Uterus (tissue), 4 donors: ENCODE measurements at places on chromosomes 4 and X. TPM values are rescaled to one million over a fixed set of nuclear protein-coding genes. Genes with fewer than 3 reads are reported as not detected.

- DNase-seq: no peak
Measured at GRCh38 chr4:161314371-161314770, 849.4 kb downstream of the FSTL5 start.

JADE3 gene
- total RNA-seq: 6.9 TPM

GRCh38 chr4:8707045-8707781, 114.6 kb downstream of the CPZ start:
- DNase-seq: peak; percentile 10

- no peak for DNase-seq
Measured at GRCh38 chr4:52595001-52595400, 64.1 kb downstream of the USP46 start.

DNA sequence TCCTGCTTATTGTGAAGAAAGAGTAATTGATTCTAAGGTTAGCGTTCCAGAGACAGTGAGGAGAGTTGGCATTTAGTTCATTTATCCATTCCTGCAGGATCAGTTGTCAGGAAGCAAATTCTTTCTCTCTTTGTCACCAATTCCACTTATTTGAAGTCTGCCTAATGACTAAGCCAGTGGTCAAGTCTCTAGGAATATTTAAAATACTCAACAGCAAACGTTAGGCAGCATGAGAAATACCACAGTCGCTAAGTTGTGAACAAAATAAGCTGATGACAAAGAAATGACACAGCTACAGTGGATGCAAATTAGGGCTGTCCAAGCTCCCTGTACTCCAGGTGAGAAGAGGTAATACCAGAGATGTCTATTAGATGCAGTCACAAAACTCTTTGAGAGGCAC, 6.6 kb upstream of the MAGEB17 start:
- no peak for DNase-seq

- no peak for DNase-seq
Measured at GRCh38 chr4:38804654-38805295, at the start of gene TLR1. Gene TLR1 (minus strand): TSS chr4:38804791. CDS start chr4:38798831, 5,960 bp downstream.

PJA1 gene
- total RNA-seq: 9.7 TPM

SFRP2 gene
- 0.26 TPM for total RNA-seq

ARHGEF38 gene
- not detected for total RNA-seq

- no peak for DNase-seq
Measured at GRCh38 chr4:24476282-24476681, 108.1 kb downstream of the DHX15 start.

ATP1B4 gene
- total RNA-seq: not detected

FNIP2 gene
- total RNA-seq: 61.9 TPM

HSFX1 gene
- total RNA-seq: 2.4 TPM

USP17L10 gene
- not detected for total RNA-seq

- DNase-seq: no peak
Measured at GRCh38 chr4:14539246-14539645, 463.0 kb upstream of the CPEB2 start.

- DNase-seq: no peak
Measured at GRCh38 chr4:15738877-15739276, 36.0 kb downstream of the BST1 start.

DNA sequence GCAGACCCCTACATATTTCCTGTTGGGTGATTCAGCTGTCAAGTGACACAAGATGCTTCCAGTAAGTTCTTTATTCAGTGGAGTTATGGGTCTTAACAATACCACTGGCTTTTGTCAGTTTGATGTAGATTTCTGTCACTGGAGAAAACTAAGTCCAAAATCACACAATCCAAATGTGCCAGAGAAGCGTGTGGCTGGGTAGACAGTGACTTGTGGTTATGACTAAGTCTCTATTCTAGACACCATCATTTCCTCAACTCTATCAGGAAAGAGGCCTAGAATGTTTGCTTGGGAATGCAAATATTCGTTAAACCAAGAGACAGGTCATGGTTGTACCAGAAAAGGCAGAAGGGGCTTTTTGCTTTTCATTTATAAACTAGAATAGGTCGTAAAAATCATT, 54.4 kb upstream of the HS3ST1 start:
- no peak for DNase-seq

- no peak for DNase-seq
Measured at GRCh38 chrX:72492499-72492898, 80.1 kb downstream of the HDAC8 start.

DNA sequence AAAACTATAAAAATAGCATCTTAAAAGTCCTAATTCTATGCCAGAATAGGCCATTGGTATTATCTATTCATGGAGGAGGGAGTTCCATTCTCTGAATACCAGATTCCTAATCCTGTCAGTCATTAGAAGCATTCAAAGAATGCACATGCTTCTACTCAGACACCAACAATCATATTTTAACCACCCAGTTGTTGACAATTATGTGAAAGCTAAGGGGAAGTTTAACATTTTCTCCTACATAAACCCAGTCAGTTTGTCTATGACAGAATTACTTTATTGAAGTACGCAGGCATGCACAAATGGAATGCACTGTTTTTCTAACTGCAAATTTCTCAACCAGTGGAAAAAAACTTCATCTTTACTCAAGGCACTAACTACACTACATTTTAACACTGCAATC, 69.6 kb upstream of the MTNR1A start:
- DNase-seq: no peak

DNA sequence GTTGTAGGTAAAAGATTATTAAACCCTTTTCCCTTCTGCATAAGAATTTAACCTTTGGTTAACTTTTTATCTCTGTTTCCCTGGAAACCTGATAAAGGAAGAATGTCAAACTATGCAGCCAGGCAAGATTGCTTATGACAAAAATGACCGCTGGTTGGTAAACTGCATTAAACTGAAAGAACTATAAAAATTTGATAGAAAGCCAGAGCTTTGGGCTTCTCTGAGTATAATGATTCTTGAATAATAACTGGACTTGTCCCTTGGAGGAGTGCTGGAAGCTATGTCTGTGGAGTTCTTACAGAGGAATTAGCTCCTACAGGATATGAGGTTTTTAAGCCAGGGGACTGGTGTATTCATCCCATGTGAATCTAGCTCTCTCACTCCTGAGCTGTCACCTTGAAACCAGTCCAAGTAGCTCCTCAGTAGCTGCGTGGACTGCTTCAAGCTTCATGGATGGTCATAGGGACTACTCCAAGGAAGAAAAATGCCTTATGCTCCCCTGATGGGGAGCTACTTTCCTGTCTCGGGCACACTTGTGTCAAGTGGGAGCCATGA, 52.0 kb downstream of the RASL11B start:
- DNase-seq: no peak

NLGN3 gene
- total RNA-seq: 5.1 TPM

- no peak for DNase-seq
Measured at GRCh38 chr4:104015680-104016079, 295.9 kb upstream of the TACR3 start.

SPANXA1 gene
- not detected for total RNA-seq

- DNase-seq: no peak
Measured at GRCh38 chrX:43976205-43976604, 3.0 kb upstream of the NDP start.

CCDC158 gene
- 0.34 TPM for total RNA-seq

PRDM8 gene
- total RNA-seq: 13.1 TPM

GRCh38 chr4:30919458-30919857, 199.3 kb downstream of the PCDH7 start:
- DNase-seq: no peak

DNA sequence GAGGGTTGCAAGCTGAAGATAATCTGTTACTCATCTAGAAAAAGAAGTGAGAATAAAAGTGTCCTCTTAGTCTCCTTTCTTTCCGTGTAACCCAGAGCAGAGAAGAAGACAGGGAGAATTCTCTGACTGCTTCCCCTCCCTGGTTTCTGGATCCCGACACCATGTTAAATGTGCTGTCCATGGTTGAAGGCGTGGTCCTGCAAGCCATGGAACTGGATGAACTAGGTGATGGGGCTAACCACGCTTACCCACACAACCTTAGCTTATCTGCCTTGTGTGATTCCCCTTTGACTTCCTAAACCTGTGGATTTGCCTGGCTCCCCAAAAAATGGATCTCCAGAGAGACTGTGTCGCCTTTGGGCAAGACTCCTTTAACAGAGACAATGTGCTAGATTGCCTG, 907.6 kb downstream of the FSTL5 start:
- DNase-seq: no peak

DNA sequence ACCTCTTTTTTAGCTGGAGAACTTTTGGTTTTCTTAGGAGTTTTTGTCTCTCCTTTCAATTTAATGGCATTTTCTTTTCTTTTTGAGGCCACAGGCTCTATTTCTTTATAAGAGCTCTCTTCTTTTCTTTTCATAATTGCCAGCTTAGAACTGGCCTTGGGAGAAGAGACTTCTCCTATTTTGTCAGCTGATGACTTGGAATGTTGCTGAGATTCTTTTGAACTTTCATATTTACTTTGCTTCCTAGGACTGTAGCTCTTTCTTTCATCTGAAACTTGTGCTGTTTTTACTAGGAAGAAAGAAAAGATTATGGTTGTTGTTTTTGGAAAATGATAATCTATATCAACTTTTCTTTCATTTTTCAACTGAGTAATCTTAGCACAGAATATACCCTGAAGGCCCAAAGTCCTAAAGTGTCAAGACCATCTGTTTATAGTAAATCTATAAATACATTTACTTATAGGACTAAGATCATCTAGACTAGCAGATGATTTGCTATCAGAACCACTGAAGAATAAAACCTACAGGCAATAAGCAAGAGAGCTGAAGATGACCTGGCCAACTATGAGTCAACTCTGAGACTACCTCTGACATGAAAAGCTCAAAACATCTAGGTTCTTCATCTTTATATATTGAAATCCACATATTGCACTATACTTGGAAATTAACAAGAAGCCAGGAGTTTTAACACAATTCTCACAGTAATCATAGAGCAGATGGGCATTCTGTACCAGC, 45.6 kb downstream of the RFC1 start:
- no peak for DNase-seq

DNA sequence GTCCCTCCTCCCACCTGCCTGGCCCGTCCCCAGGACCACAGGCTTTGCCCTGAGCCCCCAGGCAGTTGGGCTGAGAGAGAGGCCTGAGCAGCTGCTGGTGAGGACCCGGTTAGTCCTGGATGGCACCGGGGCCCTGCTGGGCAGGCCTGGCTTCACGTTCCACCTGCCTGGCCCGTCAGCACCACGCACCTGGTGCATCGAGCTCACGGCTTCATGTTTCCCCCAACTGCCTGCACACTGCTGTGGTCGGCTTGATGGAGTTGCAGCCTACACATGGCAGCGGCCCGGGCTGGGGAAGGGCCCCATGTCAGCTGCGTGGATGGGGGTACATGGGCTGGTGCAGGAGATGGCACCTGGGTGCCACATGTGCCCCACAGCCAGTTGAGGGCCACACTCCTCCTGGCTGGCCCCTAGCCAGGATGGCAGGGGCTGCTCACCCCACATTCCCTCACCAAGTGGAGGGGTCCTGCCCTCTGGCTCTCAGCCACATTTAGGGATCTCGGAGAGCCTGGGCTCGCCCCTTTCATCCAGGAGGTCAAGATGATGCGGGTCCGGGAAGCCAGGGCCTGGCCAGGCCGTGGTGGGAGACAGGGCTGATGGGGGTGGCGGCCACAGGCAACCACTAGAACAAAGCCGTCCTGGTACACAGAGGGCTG, 28.5 kb downstream of the NKX1-1 start:
- no peak for DNase-seq

DNA sequence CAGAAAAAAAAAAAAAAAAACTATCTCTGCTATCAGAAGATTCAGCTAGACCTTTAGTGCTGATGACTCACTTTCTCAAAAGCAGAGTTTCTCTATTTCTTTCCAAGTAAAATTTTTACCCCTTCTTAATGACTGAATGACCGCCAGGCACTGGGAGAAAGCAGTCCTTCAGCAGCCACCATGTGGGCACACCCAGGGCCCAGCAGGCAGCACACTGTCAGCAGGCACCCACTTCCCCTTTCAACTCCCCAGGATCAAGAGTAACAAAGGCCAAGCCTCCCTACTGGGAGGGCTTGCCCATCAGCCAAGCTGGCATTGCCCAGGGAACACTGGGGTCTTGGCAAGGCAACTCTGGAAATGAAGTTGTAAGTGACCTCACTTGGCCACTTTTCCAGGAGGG, 201.9 kb upstream of the MAMLD1 start:
- DNase-seq: no peak

DNA sequence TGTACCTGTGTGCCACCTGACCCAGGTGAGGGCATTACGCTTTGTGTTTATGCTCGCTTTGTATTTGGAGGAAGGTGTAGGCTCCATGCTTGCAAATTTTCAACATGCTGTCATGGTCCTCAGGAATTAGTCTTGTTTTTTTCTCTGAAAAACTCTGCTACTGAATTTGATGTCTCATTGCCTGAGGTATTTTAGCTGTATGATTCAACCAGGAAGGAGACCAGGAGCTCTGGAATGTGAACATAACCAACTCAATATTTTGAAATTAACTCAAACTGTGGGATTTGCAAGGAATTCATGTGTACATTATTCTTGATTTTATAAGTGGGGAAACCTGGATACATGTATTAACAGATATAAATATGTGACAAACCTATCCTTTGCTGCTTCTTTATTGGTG, 134.1 kb downstream of the SLC4A4 start:
- no peak for DNase-seq

GRCh38 chr4:89805297-89805696, 31.7 kb downstream of the SNCA start:
- no peak for DNase-seq

XAGE2 gene
- total RNA-seq: not detected

GRCh38 chr4:186151499-186151898, 39.9 kb upstream of the CYP4V2 start:
- DNase-seq: no peak

DNA sequence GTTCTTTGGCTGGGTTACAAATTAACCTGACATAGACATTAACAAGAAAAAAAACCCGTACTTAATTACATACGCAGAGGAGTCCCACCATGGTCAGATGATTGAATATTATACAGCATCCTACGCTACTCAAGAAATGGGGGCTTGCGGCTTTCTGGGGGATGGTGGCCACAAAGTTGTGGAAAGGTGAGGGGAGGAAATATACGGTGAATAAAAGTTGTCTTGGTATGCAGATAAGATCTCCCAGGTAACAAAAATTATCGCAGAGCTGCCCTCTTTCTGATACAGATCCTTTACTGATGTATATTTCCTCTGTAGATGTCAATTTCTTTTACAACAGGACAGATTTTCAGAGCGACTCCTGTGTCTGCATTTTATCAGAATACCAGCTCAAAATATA, 890 bp downstream of the DCAF16 start:
- no peak for DNase-seq

MUC7 gene
- total RNA-seq: not detected

RELL1 gene
- 21.2 TPM for total RNA-seq

ANXA3 gene
- total RNA-seq: 20.2 TPM

MAGEA4 gene
- total RNA-seq: not detected

DNA sequence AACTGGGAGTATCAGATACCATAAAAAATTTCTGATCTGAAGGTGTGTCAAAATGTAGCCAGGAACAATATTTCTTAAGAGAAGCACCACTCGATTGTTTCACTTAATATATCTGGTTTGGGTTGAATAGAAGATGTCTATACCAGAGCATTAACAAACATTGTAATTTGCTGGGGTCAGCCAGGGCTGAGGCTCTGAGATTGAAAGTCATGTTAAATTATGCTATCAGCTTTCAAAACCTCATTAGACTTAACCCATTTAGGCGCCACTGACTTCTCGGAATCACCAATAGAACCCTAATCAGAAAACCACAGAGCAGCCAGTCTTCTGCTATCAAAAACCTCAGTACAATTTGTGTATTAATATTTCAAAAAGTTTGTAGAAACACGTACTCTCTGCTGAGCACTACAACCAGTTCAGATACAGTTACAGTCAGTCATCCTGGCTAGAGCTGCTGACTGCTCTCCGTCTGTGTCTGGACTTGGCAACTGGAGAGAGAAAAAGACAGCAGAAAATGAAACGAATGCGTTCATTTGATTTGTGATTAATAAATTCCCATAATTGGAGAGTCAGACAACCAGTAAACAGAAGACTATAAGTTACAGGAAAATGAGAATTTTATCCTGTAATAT, 848.6 kb upstream of the PABPC4L start:
- DNase-seq: no peak

- no peak for DNase-seq
Measured at GRCh38 chr4:30952526-30953219, 232.5 kb downstream of the PCDH7 start.
